Left lung (tissue), 14 donors: ENCODE measurements at places on chromosomes 3 and 15. TPM values are rescaled to one million over a fixed set of nuclear protein-coding genes. Genes with fewer than 3 reads are reported as not detected.

Gene PATL2
- 1.7 TPM for total RNA-seq

Gene LRRK1
- total RNA-seq = 23.1 TPM

- no peak overlapping the region for H3K4me3 ChIP-seq
- no peaks in the 10 kb centered on the region for H3K36me3 ChIP-seq
- H3K27me3 ChIP-seq = no peaks in the 10 kb centered on the region
- DNase-seq = no peak
- no peak overlapping the region for H3K27ac ChIP-seq
These were observed 256.5 kb upstream of the AGTR1 start for GRCh38 chr3:148441191-148441590.

Gene FBXO22
- 26.7 TPM for total RNA-seq

- peak overlapping the region; percentile 59 for H3K27ac ChIP-seq
- H3K4me1 ChIP-seq = peaks cover 62% of the 10 kb centered on the region
These were observed 50.3 kb downstream of the LRIG1 start for GRCh38 chr3:66450390-66451022.

Gene LXN
- total RNA-seq = 31.4 TPM

GRCh38 chr3:10680796-10681195 lies 135.2 kb upstream of the SLC6A11 start:
- no peaks in the 10 kb centered on the region for H3K4me1 ChIP-seq
- no peaks in the 10 kb centered on the region for H3K36me3 ChIP-seq
- no peak overlapping the region for H3K4me3 ChIP-seq
- no peak overlapping the region for H3K27ac ChIP-seq
- DNase-seq = no peak

DNA sequence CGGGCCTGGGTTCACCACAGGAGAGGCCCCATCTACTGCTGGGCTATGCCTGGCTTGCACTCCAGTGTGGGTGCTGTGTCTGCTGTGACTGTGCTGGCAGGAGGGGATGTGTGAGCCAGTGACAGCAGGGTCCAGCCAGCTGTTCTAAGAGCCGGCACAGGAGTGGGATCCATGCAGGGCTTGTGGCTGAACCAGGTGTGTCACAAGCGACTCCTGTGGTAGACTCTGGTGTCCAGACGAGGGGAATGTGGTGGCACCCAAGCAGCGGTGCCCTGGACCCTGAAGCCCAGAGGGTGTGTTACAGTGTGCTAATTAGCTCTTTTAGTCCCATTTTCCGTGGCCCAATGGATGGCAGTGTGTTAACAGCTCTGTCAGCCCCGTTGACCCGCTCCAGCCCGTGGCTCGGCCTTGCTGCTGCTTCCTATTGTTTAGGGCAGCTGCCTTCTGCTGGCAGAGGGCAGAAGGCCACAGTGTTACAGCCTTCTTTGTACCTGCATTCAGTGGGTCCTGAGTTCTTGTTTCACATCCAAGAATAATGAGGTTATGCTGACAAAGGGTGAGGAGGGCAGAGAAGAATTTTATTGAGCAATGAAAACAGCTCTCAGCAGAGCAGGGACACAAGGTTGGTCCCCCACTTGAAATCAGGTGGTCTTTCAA lies 78.5 kb upstream of the RNU6-1 start:
- no peak for DNase-seq
- H3K4me3 ChIP-seq = no peak overlapping the region
- H3K36me3 ChIP-seq = no peaks in the 10 kb centered on the region
- H3K27me3 ChIP-seq = no peaks in the 10 kb centered on the region
- peaks cover 15% of the 10 kb centered on the region for H3K4me1 ChIP-seq

DNA sequence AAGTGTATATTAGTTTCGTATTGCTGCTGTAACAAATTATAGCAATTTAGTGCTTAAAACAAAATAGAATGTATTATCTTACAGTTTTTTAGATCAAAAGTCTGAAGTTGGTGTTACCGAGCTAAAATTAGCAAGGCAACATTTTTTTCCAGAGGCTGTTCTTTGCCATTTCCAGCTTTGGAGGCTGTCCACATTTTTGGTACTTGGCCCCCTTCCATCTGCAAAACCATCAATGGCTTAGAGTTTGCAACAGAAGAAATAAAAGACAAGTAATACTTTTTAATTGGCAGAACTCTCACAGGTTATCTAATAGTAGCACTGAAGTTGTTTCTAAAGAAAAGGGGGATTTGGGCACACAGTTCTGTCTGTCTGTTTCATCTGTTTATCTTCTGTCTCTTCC lies 1248.5 kb downstream of the ROBO1 start:
- H3K27ac ChIP-seq = no peak overlapping the region
- H3K4me3 ChIP-seq = no peak overlapping the region
- H3K36me3 ChIP-seq = no peaks in the 10 kb centered on the region
- DNase-seq = no peak
